ENCODE measurements at places on chromosomes 4 and X.

DNA sequence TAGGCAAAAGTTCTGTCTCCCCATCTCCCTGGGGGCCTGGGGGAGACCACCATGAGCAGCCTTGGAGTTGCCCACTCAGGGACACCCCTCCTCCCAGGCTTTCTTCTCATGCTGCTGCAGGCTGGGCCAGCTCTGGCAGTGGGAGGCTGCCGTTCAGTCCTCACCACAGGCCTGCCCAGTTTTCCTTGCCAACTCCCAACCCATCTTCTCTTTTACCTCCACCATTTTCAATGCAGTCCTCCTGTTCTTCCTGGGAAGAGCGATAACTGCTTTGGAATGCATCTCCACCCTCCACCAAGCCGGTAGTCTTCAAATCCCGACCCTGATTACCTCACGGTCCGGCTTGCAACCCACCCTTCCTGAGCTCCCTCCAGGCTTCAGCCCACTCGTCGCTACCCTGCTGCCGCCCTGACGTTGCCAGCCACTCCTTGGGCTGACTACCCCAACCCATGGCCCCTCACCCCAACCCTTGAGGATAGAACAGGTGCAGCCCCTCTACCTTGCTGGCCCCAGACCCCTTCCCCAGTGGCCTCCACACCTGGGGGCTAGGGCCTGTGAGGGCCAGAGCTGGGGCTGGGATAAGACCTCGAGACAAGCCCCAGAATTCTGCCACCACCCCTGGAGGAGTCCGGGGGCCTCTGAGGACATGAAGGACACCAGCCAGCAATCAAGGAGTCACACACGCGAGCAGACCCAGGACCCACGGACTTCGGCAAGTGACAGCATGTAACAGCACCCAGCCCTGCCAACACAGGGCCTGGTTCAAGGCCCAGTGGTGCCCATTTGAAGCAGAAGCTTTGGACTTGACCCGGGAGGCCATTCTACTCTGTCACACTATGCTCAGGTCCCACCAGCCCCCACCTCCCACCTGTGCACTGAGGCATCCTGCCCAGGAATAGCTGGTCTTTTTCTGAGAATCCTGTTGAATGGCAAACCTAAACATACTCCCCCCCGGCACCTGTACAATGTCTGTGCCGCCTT, 9.2 kb downstream of the WDR1 start:
- peak overlapping the region; percentile 60 for H3K27ac ChIP-seq
- peaks cover 62% of the 10 kb centered on the region for H3K4me1 ChIP-seq
- H3K4me3 ChIP-seq: no peak overlapping the region

- H3K27ac ChIP-seq: no peak overlapping the region
- H3K4me3 ChIP-seq: no peak overlapping the region
- DNase-seq: no peak
- H3K4me1 ChIP-seq: no peaks in the 10 kb centered on the region
- no peaks in the 10 kb centered on the region for H3K36me3 ChIP-seq
Observed at GRCh38 chrX:46678232-46678631, 80.7 kb downstream of the SLC9A7 start.

GRCh38 chr4:184815046-184815877, 10.5 kb downstream of the ACSL1 start:
- DNase-seq: peak; percentile 60
- peak overlapping the region; percentile 17 for H3K27ac ChIP-seq
- H3K36me3 ChIP-seq: no peaks in the 10 kb centered on the region

- DNase-seq: no peak
- H3K27ac ChIP-seq: no peak overlapping the region
- H3K36me3 ChIP-seq: peaks cover 9% of the 10 kb centered on the region
- no peaks in the 10 kb centered on the region for H3K4me1 ChIP-seq
Observed at GRCh38 chrX:131789664-131790063, 233.4 kb upstream of the STK26 start.

GRCh38 chrX:110414273-110414672, 55.6 kb downstream of the RTL9 start:
- H3K27ac ChIP-seq: no peak overlapping the region
- H3K4me1 ChIP-seq: peaks cover 30% of the 10 kb centered on the region
- DNase-seq: no peak
- H3K36me3 ChIP-seq: no peaks in the 10 kb centered on the region
- no peaks in the 10 kb centered on the region for H3K27me3 ChIP-seq

- no peaks in the 10 kb centered on the region for H3K27me3 ChIP-seq
- no peaks in the 10 kb centered on the region for H3K4me1 ChIP-seq
- no peak for DNase-seq
- no peak overlapping the region for H3K27ac ChIP-seq
- H3K36me3 ChIP-seq: no peaks in the 10 kb centered on the region
- H3K4me3 ChIP-seq: no peak overlapping the region
Observed at GRCh38 chr4:114209584-114209983, 230.1 kb upstream of the ARSJ start.

GRCh38 chrX:3526071-3526470, 179.6 kb upstream of the MXRA5 start:
- no peaks in the 10 kb centered on the region for H3K4me1 ChIP-seq
- DNase-seq: no peak
- H3K27me3 ChIP-seq: no peaks in the 10 kb centered on the region
- H3K36me3 ChIP-seq: no peaks in the 10 kb centered on the region

- no peak for DNase-seq
- H3K4me3 ChIP-seq: no peak overlapping the region
- no peaks in the 10 kb centered on the region for H3K36me3 ChIP-seq
- H3K27me3 ChIP-seq: no peaks in the 10 kb centered on the region
- H3K4me1 ChIP-seq: no peaks in the 10 kb centered on the region
- H3K27ac ChIP-seq: no peak overlapping the region
Observed at GRCh38 chr4:69321153-69321729, 41.0 kb downstream of the UGT2B28 start.

- no peak for DNase-seq
- H3K27me3 ChIP-seq: no peaks in the 10 kb centered on the region
- no peaks in the 10 kb centered on the region for H3K36me3 ChIP-seq
- H3K4me3 ChIP-seq: no peak overlapping the region
Observed at GRCh38 chr4:19961091-19961490, 290.6 kb upstream of the SLIT2 start.

Data from HCT116 (cell line).